ENCODE measurements at places on chromosomes 12 and 14.
A peak's percentile ranks its signal among the peaks of the same experiment; 100 is the strongest.

- no peak for DNase-seq
Measured at GRCh38 chr12:6466184-6466573, 4.3 kb downstream of the VAMP1 start.

DNA sequence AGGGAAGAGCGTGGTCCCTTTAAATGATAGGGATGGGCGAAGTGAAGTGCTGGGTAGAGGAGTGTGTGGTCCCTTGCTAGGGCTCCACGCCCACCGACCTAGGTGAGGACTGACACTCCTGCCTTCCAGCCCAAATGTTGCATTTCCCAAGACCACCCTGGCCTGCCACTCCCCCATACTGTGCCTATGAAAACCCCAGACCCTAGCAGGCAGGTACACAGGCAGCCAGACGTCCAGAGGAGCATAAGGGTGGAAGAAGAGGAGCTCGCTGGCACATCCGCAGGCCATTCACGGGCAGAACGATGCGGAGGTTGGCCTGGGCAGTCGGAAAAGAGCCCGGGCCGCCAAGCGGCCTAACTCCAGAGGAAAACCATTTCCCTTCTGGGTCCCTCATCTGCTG is 817 bp upstream of the IPO8 start:
- no peak for DNase-seq

DNA sequence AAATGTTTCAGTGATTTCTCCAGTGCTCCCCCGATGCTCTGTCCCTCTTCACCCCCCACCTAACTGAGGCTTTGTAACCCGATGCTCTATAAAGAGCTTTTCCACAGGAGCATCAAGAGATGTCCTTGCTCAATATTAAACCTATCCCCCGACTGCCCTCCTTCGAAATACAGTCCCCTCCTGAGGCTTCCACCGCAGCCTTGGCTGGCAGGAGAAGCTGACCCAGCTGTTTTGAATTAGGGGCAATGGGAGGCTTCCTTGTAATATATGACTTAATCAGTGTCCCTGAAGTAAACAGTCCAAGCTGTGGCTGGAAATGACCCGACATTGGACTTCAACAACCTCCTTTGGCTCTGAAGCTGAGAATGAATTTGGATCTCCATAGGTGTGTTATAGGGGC is 62.4 kb downstream of the TMEM30B start:
- DNase-seq, result no peak

DNA sequence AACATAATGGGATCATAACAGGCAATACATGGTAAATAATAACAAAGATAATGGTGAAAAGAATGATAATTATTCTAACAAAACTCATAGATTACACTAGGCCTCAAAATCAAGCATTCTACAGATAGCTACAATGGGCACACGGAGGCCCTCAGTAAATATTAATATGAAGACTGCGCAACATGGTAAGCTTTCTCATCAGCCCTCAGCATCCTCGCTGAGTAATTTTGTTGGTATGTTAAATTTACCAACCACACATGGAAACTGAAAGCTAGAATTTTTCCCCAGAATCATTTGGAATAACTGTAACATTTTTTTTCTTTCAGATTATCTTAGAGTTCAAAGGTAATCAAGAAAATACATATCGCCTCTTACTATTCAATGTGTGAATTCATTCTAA is 74.2 kb upstream of the PYGL start:
- no peak for DNase-seq

- no peak for DNase-seq
Measured at GRCh38 chr12:84134797-84135366, 777.7 kb downstream of the SLC6A15 start.

GRCh38 chr14:63432228-63432627 is 110.9 kb downstream of the PPP2R5E start:
- DNase-seq, result no peak

DNA sequence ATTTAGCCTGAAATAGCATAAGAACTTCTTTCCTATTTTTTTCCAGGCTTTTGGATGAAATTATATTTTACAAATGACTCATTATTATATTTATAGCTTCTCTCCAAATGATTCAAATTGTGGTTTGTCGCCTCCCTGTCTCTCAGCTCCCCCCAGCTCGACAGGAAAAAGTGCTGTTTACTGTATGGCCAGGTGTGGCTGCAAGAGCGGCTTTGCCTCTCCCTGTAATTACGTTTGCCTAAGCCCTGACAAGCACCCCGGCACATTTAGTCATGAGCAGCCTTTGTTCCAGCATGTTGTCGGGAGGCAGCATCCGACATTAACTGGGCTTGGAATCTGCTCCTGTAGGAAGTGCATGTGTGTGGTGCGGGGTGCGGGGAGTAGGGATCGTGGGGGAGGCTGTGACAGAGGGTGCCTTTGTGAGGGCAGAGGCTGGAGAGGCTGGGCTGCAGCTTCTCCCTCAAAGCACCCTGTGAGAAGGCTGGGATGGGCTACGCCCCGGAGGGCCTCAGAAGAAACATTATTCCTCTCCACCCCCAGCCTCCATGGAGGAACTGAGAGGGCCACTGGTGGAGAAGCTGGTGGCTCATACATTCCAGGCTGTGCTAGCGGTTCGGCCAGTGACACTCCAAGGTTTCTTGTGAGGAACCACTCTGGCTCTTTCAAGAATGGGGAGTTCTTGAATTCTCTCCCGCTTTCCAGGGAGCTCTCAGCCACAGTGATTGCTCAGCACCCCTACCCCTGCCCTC is 42.1 kb upstream of the CTDSP2 start:
- peak; percentile 48 for DNase-seq

DNA sequence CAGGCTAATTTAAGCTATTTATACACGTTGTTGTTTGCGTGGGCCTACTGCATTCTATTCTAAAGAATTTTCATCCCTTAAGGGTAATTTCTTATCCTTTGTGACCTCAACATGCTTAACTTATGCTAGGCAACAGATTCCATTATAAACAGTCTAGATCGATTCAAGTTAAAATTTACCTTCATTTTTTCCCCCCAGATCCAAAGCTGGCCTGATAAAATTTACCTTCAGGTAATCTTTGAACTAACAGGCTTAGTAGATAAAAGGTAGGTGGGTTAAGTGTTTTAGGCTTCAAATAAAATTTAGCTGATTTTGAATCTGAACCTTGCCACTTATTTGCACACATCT is 389 bp upstream of the CCNB1IP1 start:
- no peak for DNase-seq

All from Jurkat, Clone E6-1 (cell line).